Activated CD4-positive, alpha-beta T cell treated with anti-CD3 and anti-CD28 coated beads, Interleukin-2, amount 10 ng/mL, durations not matched to agents 7 days and 5 days (primary cell): ENCODE measurements at places on chromosomes 13 and 19. TPM values are rescaled to one million over a fixed set of nuclear protein-coding genes. Genes with fewer than 3 reads are reported as not detected.
A peak's percentile ranks its signal among the peaks of the same experiment; 100 is the strongest.

GRCh38 chr13:52112591-52112990 lies 16.3 kb downstream of the NEK5 start:
- no peak for DNase-seq

- no peak for DNase-seq
Measured at GRCh38 chr13:73040484-73040883, 18.3 kb upstream of the KLF5 start.

- DNase-seq = no peak
Measured at GRCh38 chr13:30133554-30133912, 173.8 kb downstream of the KATNAL1 start.

DNA sequence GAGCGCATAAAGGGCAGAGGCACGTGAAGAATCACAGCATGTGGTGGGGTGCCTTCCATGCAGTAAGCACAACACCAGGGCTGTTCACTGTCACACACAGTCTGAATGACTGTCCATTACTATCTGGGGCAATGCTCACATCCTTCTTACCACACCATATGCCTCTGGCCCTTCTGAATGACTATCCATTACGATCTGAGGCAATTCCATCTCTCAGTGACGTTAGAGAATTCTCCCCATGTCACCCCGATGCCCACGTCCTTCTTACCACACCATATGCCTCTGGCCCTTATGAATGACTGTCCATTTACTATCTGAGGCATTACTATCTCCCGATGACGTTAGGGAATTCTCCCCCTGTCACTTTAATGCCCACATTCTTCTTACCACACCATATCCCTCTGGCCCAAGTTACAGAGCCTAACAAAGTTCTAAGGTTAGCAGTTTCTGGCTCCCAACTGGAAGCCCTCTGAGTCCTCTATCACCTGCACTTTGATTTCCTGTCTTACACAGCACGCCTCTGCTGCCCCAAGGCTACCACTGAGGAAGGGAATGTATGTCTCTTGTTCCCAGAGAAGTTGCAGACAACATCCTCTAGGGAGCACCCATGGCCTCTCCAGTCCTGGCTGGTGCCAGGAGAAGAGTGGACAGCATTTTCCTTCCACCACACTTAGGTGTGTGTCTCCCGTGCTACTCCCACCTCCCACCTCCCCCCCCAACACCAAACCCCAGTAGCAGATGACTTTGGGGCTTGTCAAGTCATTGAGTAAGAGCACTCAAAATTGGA lies 154.8 kb downstream of the COG6 start:
- no peak for DNase-seq

GRCh38 chr19:15464394-15465385 lies at the start of gene RASAL3:
TSS of gene RASAL3 (minus strand) at chr19:15464544. CDS start at chr19:15464358, 186 bp downstream.
- peak; percentile 72 for DNase-seq

GRCh38 chr13:29923554-29924481 lies 73.4 kb upstream of the UBL3 start:
- DNase-seq = peak; percentile 20

GRCh38 chr19:16525751-16526481 lies 16.3 kb downstream of the CHERP start:
- DNase-seq = no peak

DNA sequence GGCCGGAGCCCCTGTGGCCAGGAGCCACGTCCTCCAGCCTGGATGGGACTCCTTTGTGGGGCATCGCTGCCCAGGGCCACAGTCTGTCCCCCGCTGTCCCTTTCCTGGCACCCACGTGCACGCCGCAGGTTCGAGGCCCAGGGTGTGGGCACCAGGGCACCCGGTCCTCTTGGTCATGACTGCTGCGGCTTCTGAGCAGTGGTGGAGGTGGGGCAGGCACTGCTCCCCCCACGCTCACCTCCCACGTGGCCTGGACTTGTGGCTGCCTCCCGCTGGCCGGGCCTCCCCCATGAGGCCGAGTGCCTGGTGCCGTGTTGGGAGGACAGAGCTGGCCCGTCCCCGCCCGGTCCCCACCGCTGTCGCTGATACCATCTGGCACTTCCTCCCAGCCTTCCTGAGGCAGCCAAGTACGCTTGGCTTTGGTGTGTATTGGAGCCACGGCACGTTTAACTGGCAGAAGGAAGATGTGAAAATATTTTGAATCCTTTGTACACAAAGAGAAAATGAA lies 12.8 kb downstream of the SPPL2B start:
- DNase-seq = no peak

- no peak for DNase-seq
Measured at GRCh38 chr19:5046339-5047039, 77.6 kb downstream of the KDM4B start.

GRCh38 chr19:5037936-5038335 lies 69.0 kb downstream of the KDM4B start:
- no peak for DNase-seq

DNA sequence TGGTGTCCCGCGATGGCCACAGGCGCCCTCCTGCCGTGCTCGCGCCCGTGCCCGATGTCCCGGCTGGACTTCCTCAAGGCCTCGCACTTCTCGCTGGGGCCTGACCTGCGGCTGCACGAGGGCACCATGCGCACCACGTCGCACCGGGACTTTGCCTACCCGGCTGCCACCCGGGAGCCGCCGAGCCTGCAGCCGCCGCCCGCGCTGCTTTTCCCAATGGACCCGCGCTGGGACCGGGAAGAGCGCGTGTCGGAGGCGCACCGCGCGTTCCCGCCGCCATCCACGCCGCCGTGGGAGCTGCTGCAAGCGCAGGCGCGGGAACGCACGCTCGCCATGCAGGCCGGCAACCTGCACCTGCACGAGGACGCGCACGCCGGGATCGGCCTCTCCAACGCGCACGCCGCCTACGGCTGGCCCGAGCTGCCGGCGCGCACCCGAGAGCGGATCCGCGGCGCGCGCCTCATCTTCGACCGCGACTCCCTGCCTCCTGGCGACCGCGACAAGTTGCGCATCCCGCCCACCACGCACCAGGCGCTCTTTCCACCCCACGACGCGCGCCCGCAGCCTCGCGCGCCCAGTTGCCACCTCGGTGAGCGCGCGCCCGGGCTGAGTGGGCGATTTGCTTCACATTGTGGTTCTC lies 12.1 kb upstream of the PEX11G start:
- DNase-seq = peak; percentile 61

DNA sequence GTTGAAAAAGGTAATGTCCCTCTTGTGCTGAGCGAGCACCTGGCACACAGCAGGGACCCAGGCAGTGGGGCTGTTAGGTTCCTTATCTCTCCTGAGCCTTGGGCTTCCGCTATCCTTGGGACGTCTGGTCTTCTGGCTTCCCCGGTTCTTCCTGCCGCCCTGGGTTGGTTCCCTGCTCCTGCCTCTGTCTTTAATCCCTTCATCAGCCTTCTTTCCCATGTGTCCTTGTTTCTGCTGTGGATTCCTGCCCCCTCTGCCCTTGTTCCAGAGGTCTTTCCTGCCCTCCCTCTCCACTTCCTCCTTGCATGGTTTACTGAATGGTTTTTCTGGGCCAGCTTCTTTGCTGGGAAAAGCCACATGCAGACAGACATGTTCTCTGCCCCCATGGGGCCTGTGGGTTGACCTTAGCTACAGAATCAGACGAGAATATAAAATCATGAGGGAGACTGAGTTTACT lies 2.6 kb downstream of the EPN1 start:
- no peak for DNase-seq

GRCh38 chr19:49554701-49555181 lies 25.6 kb downstream of the NOSIP start:
- peak; percentile 73 for DNase-seq

DNA sequence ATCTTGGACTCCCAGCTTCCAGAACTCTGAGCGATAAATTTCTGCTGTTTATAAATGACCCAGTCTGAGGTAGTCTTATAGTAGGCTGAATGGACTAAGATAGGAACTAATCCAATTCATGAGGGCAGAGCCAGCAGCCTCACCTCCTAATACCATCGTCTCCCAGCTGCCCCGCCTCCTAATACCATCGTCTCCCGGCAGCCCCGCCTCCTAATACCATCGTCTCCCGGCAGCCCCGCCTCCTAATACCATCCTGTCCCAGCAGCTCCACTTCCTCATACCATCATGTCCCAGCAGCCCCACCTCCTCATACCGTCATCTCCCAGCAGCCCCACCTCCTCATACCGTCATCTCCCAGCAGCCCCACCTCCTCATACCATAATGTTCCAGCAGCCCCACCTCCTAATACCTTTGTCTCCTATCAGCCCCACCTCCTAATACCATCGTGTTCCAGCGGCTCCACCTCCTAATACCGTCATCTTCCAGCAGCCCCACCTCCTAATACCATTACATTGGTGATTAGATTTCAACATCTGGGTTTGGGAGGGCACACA lies 2.4 kb upstream of the ARGLU1 start:
- peak; percentile 19 for DNase-seq

GRCh38 chr19:18000480-18000914 lies 7.5 kb upstream of the ARRDC2 start:
- no peak for DNase-seq

DNA sequence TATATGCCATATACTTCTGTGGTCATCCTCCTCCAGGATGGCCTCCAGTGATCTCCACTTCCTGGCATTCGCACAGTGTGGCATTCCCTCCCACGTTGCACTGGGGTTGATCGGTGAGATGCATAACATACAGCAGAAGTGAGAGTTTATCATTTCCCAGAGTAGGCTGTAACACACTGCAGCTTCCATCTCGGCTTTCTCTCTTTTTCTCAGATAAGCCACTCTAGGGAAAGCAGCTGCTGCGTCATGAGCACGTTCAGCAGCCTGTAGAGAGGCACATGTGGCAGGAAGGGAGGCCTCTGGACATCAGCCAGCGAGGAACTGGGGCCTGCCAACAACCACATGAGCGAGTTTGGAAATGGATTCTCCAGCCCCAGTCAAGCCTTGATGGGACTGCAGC lies 807.1 kb downstream of the DIAPH3 start:
- no peak for DNase-seq

The ACER1 gene
- 0.81 TPM for total RNA-seq

The ATP8B3 gene
- total RNA-seq = 28.8 TPM

The RAX2 gene
- not detected for total RNA-seq

The SACS gene
- total RNA-seq = 24.4 TPM

The PSG7 gene
- total RNA-seq = not detected

The PSMD8 gene
- total RNA-seq = 178 TPM

The MATK gene
- total RNA-seq = 14.8 TPM

The CD79A gene
- total RNA-seq = 2.9 TPM
